Stimulated activated CD8-positive, alpha-beta memory T cell treated with anti-CD3 and anti-CD28 coated beads, Interleukin-2, amount 100 ng/mL, for 1 hour (primary cell): ENCODE measurements at places on chromosomes 16 and 17.

- no peak for DNase-seq
Measured at GRCh38 chr17:32123782-32124181, 18.5 kb upstream of the RHOT1 start.

- DNase-seq, result no peak
Measured at GRCh38 chr17:42980766-42981397, 517 bp downstream of the RUNDC1 start.

GRCh38 chr17:7856011-7856810, 1.1 kb downstream of the NAA38 start:
- DNase-seq, result no peak

DNA sequence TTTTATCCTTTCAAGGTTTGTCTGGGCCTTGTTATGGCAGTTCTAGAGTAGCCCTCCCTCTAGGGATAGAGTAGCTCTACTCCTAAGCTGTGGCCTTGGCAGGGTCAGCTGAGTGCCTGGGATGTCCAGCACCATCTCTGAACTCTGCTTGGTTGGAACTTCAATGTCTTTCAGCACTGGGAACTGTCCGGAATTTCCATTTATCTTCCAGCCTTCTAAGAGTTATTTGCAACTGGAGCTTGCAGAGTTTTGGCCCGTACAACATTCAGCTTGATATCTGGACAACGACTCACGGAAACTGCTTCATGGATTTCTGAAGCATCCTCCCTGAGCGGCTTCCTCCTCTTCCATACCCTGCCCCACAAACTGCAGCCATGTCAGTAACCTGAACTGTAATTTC, 22.9 kb downstream of the MMD start:
- DNase-seq, result no peak

- no peak for DNase-seq
Measured at GRCh38 chr17:27554911-27555310, 76.1 kb upstream of the LGALS9 start.

- DNase-seq, result peak; percentile 13
Measured at GRCh38 chr17:879546-880442, 97.6 kb downstream of the MRM3 start.

GRCh38 chr17:65895969-65896368, 296.0 kb downstream of the CEP112 start:
- DNase-seq, result no peak

DNA sequence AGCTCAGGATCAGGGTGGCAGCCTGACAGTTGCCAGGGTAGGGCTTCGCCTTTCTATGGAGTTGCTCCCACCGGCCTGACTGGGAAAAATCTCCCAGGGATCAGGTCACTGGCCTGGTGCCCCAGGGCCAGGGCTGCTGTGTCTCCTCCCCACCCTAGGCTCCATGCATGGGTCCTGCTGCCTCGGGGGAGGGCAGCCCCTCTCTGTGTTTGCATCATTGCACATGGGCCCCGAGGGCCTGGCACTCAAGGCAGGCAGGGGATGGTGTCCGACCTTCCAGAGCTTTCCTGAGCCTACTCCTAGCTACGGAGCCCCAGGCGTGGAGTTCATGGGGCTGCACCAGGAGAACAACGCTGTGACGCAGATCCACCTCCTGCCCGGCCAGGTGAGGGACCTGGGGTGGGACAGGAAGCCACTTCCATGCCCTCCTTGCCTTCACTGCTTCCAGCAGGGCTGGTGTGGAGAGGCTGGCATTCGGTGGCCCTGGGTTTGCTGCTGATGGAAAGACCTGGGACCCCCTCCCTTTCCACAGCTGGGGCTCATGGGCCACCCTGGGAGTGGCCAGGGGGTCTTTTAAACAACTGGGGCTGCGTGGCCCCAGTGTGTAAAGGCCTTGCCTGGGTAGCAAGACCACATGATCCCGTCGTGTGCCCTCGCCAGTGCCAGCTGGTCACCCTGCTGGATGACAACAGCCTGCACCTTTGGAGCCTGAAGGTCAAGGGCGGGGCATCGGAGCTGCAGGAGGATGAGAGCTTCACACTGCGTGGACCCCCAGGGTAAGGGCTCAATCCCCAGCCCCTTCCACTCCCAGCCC, 29.5 kb upstream of the MYO15B start:
- no peak for DNase-seq

DNA sequence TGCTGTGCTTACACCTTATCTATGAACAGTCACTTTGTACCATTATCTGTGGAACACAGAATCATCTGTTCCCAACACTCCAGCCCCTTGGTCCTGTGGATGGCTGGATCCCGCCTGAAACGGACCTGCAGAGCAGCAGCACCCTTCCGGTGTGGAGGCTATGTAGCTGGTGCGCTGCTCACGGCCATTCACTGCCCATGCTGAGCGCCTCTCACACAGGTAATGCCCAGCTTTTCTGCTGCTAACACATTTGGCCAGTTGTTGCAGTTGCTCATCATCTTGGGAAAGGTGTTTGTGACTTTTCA, 11.4 kb upstream of the PLK1 start:
- no peak for DNase-seq

GRCh38 chr17:72890711-72891110, 201.8 kb downstream of the SLC39A11 start:
- no peak for DNase-seq

DNA sequence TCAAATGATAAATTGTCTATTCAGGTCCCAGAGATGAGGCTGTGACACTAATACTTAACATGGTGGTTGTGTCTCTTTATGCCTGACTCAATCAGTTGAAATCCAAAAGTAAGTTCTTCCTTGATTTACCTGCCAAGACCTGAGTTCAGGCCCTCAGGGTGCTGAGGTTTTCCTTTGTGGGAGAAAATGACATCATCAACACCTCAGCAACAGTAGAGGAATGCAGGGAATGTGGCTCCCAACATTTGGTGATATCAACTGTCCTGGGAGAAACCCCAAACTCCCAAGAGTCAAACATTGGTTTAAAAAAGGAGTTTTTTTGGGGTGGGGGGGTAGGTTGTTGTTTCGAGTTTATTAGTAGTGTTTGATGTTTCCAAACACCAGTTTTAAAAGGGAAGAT, 14.7 kb downstream of the RNF43 start:
- no peak for DNase-seq

- no peak for DNase-seq
Measured at GRCh38 chr17:40540448-40540847, 24.8 kb downstream of the CCR7 start.

- no peak for DNase-seq
Measured at GRCh38 chr16:10067835-10068234, 114.4 kb downstream of the GRIN2A start.

GRCh38 chr16:30527635-30528178, 1.3 kb upstream of the ZNF768 start:
- DNase-seq, result no peak

GRCh38 chr16:88939972-88940861, 36.8 kb downstream of the CBFA2T3 start:
- no peak for DNase-seq

DNA sequence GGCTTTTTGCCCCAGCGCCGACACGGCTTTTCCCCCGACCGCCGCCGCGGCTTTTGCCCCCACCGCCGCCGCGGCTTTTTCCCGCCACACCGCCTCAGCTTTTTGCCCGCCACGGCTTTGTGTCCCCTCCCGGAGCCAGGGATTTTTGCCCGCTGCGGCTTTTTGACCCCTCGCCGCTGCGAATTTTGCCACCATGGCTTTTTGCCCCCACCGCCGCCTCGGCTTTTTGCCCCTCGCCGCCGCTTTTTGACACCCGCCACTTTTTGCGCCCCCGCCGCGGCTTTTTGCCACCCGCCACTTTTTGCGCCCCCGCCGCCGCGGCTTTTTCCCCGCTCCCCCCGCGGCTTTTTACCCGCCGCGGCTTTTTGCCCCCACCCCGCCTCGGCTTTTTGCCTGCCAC, 1342.5 kb downstream of the TP53TG3F start:
- DNase-seq, result no peak

- DNase-seq, result no peak
Measured at GRCh38 chr17:55327225-55328088, 62.7 kb downstream of the HLF start.

GRCh38 chr16:17470182-17470907, 415 bp downstream of the XYLT1 start:
- DNase-seq, result no peak

DNA sequence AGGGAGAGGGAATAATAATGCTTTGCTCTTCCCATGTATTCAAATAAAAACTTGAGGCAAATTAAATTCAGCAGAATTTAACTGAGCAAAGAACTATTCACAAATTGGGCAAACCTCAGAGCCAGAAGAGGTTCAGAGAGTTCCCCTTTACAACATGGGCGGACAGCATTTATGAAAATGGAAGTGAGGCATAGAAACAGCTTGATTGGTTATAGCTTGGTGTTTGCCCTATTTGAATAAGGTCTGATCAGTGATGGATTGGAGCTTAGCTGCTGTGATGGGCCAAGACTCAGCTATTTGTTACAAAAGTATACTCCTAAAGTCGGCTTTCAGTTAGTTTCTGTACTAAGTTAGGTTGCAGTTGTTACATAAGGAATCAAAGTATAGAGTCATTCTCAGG, 63.0 kb downstream of the TMEM100 start:
- DNase-seq, result no peak

DNA sequence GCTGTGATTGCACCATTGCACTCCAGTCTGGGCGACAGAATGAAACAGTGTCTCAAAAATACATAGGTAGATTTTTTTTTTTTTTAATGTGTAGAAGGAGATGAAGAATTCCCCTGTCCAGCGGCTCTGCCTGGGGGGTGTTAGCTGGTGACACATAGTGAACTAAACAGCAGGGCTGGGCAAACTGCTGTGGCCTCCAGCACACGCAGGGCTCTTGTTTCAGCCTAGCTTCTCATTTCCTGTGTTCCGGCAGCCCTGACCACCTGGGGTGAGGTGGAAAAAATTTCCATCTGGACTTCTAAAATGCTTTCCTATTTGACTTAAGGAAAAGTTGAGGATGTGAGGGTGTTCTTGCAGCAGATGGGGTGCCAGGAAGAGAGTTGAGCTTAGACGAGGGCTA, 33.3 kb upstream of the RGS9 start:
- no peak for DNase-seq

DNA sequence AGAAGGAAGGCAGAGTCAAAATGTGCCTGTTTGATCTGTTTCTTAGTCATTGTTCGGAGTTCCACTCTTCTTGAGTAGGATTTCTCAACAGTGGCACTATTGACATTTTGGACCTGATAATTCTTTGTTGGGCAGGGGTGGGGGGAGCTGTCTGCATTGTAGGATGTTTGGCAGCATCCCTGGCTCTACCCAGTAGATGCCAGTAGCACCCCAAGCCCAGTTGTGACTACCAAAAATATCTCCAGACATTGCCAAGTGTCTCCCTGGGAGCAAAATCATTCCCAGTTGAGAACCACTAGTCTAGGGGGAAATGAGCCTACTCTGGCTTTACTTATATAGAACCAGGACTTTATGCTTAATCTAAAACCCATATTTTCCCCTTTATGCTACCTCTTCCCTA, 1.1 kb upstream of the GFOD2 start:
- no peak for DNase-seq

DNA sequence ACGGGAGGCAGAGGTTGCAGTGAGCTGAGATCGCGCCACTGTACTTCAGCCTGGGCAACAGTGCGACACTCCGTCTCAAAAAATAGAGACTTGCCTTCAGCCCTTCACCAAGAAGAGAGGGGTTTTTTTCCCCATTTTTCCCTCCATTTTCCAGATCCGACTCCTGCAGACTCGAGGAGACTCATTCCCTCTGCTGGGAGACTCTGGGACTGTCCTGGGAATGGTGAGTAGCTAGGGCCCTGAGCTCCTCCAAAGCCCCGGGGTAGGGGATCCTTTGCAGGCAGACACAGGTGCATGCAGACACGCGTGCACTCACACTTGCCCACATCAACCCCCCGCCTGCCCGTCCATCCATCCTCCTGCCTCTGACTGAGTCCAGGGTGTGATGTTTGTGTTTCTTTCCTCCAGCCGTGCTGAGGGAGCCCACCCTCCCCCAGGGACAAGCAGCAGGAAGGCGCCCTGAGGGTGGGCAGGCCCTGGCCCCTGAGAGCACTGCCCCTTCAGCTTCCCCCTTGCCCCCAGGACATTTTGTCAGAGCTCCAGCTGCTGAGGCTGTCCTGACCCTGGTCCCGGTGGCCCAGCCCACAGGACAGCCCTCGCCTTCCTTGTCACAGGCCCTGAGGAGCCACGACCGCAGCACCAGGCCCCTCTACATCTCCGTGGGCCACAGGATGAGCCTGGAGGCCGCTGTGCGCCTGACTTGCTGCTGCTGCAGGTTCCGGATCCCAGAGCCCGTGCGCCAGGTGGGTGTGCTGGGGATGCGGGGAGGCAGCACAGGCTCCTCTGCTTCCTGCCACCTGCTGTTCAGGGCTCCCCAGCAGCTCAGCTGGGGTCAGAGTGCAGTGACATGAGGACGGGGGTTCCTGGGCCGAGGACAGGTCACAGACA, 10.2 kb downstream of the ENDOV start:
- DNase-seq, result no peak

GRCh38 chr17:65231662-65232335, 94.6 kb downstream of the RGS9 start:
- peak; percentile 16 for DNase-seq

GRCh38 chr17:917941-918740, 61.4 kb downstream of the NXN start:
- DNase-seq, result no peak

DNA sequence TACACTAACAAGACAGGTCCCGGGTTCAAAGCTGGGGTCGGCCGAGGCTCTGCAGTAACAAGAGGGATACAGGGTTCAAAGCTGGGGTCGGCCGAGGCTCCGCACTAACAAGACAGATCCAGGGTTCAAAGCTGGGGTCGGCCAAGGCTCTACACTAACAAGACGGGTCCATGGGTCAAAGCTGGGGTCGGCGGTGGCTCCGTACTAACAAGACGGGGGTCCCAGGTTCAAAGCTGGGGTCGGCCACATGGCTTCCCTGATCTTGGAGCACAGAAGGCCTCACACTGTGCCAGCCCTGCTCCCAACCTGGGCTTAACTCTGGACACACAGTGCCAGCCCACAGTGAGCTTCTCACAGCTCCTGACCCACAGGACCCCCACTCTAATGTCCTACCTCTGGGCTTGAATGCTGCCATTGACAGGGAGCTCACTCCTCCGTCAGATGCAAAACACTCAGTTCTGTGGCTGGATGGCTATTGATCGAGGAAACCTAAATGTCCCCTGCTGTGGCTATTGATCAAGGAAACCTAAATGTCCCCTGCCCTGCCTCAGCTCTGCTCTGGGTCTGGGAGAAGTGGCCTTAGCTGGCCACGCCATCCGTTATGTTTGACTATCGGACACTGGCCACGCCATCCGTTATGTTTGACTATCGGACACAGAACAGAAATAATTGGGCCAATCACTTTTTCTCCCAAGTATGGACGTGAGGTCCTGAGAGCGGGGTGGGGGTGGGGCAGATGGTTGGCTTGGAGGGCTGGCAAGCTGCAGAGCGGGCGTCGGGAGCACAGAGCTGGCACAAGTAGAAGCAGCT, 54.6 kb upstream of the DOC2B start:
- no peak for DNase-seq
